NCI-H446 (cell line): ENCODE measurements at places on chromosomes 3 and 15.

DNA sequence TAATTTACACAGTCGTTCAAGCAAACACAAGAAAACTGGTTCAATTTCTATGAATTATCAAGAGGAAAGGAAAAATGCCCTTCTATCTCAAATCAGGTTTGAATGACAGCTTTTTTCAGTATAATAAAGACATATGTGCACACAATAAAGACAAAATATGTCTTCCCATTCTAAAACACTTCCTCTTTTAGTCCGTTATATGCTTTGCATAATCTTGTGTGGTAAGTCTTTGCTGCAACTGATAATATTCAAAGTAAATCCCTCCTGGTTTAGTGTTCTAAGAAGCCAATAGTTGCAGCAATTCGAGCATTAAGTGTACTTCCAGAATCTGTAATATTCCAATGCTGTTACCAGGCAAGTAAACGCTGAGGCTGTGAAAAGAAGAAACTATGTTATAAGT lies 43.7 kb upstream of the MAPKBP1 start:
- DNase-seq = no peak

- DNase-seq = no peak
Measured at GRCh38 chr3:105157067-105157765, 209.5 kb upstream of the ALCAM start.

DNA sequence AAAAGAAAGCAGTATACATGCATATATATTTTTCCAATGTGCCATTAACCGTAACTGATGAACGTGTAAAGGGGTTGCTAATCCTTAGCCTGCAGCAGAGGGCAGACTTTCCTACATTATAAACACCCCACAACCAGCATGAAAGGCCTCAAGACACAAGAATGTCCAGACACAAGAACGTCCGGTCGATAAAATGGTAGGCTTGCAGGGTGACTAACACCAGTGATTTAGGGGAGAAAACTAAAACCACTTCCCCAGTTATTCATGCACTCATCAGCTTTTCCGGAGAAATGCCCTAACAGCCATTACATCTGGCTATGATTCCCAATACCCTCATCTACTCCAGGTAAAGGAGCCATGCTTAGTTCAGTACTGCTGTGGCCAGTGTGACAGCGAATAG lies 57.4 kb downstream of the LRTM1 start:
- DNase-seq = peak; percentile 0

DNA sequence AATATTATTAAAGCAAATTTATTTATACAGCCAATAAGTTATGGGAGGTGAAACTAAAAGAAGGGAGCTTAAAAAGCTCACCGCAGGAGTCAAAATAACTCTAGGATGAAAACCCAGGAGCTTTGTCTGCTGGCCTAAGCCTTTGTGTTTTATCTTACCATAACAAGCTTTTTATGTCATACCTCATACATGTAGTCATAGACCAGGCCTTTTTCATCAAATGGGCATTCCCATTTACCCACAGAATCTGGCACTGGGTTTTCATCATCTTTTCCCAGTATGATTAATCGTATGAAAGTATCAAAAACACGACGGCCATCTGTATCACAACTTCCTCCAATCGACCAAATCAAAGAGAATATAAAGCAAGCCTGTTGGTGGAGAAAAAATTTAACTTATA lies 122.8 kb downstream of the DNAH12 start:
- no peak for DNase-seq

GRCh38 chr15:43531018-43531670 lies 13.7 kb downstream of the MAP1A start:
- DNase-seq = no peak

DNA sequence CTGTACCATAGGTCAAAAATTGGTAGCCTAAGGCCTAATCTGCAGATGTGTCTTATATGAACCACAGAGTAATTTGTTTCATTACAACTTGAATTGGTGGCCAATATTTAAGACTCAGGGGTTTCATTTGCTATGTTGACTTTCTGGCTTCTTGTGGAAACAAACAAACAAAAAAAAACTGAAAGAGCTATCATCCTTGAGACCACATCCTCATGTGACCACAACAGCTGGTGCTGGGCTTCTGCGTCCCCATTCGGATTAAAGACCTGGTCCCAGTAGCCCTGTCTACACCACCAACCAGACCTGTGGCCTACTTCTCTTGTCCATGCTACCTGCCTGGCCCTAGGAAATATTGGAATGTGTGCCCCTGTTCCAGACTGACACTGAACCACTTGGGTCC lies 61.7 kb downstream of the STRIT1 start:
- no peak for DNase-seq

- no peak for DNase-seq
Measured at GRCh38 chr15:65578904-65579728, 31.8 kb downstream of the INTS14 start.

DNA sequence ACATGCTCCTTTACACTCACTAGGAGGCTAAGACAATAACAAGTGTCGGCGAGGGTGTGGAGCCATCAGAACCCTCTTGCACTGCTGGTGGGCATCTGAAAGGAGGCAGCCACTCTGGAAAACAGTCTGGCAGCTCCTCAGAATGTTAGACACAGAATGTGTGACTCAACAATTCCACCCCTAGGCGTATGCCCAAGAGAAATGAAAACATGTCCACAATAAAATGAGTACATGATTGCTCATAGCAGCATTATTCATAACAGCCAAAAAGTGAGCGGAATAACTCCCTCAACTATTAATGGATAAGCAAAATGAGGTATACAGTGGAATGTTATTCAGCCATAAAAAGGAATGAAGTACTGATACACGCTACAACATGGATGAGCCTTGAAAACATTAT lies 57.8 kb downstream of the WNT7A start:
- no peak for DNase-seq

- DNase-seq = no peak
Measured at GRCh38 chr3:42595682-42596081, 4.8 kb upstream of the NKTR start.

DNA sequence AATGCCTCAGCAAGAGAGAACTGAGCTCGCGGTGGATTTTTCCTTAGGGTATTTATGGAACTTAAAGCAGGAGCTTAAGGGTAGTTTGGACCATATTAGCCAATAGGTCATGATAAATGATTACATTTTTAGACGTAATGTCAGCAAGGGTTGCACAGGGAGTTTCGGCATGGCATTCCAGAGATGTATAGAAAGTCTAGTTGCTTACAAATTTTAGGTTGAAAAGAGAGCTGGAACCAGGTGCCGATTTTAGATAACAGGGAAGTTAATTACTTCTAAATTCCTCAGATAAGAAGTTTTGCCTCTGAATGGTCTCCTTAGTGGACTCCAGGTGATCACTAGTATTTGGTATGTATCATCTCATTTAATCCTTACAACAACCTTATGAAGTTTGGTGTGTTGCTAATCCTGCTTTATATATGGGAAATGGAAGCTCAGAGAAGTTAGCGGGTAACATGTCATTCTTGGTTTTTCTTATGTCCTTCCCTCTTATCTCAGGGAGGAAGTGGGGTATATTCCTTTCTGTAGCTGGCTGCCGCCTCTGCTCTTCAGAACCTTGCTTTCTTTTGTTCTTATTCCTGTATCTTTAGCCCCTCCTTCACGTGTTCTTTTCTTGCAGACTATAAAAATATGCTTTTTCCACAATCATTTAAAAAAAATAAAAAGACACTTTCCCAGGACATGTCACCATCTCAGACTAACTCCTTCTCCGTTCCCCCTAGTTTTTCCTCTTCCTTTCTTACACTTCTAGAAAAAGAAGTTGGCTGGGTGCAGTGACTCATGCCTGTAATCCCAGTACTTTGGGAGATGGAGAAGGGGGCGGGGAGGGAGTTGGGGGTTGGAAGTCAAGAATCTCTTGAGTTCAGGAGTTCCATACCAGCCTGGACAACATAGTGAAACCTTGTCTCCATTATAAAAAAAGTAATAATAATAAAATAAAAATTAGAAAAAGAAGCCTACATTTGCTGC lies 25.7 kb downstream of the IQGAP1 start:
- DNase-seq = no peak

DNA sequence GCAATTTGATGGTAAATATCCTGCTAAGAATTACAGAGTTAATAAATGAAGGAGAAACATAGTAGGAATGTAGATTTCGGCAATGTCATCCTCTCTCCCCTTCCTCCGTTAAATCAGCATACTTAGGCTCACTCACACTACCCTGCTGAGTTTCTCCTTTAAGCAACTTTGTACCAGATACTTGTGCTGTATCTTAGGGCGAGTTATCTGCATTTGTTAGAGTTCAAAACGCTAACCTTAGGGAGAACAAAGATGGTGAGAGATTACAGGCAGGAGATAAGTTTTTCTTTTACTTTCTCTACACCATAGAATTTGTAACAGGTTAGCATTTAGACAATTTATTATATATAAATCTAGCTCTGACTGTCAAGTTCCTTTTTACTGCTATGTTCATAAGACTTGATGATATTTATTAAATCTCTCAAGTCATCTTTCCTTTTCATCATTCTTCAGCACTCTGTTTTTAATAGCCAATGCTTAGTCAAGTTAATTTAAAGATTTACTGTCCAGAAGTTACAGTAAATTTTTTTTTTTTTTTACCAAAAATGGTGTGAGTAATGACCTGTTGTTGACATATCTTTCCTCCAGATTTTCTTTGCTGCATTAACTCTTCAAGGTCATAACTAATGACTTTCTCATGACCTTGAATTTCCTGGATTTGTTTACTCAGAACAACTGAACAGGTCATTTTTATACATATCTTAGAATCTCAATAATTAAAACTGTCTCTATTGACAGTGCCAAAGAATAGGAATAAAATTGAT lies 22.2 kb downstream of the SUCNR1 start:
- no peak for DNase-seq

DNA sequence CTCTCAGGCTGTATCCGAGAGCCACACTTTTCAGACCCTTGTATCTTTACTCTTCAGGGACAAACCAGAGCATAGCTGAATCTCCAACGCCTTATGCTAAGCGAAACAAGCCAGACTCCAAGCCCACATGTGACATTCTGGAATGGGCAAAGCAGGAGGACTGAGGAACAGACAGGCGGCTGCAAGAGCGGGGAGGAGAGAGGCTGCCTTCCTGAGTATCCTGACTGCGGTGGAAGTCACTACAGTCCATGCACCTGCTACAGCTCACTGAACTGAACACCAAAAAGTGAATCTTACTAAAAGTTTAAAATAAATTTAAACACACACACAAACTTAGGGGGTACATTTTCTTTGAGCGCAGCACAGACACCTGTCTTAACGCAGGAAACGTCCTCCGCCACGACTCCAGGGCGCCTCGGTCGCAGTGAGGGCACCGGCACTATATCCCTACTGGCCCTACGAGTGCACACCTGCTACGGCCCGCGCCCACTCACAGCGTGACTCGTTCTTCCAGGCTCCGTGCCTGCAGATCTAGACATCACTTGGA lies 1.4 kb downstream of the CYFIP1 start:
- DNase-seq = no peak

DNA sequence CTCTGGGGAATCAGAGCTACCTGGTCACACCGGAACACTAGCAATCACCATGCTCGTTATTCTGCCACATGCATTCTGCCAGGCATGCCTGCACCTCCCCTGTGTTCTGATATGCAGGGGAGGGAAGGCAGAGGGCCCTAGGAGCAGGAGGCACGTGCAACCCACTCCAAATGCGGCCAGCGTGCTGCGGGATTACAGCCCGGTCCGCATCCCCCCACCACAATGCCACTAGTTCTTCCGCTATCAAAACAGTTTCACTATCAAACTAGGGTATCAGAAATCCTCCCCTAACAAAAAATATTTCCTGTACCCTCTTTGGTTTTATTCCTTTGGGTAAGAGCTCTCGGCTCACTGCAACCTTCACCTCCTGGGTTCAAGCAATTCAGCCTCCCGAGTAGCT lies 223.2 kb upstream of the IGF1R start:
- DNase-seq = no peak

- peak; percentile 41 for DNase-seq
Measured at GRCh38 chr3:174957551-174958001, 98.4 kb downstream of the NAALADL2 start.

DNA sequence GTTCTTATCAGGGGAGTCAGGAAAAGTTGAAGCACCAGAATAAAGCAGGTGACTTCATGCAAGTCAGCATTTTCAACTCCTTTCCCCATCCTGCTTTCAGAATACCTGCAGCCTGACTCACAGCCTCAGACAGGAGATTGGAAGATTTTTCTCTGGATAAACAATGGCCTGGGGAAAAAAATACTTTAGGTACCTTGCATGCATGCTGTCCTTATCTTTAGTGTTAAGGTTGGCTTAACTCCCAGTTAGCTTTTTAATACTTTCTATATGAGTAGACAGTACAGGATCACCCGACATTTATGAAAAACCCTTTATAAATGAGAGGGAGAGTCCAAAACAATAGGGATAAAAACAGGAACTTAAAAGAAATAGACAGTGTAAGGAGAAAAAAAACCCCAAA lies 53.6 kb downstream of the PAK2 start:
- DNase-seq = no peak

- no peak for DNase-seq
Measured at GRCh38 chr3:187985647-187986046, 168.3 kb upstream of the LPP start.

- DNase-seq = no peak
Measured at GRCh38 chr15:96285305-96285704, 45.2 kb upstream of the NR2F2 start.

GRCh38 chr3:108091498-108092250 lies 843 bp upstream of the CD47 start:
- no peak for DNase-seq

GRCh38 chr3:99012051-99012450 lies 110.6 kb upstream of the DCBLD2 start:
- DNase-seq = no peak

DNA sequence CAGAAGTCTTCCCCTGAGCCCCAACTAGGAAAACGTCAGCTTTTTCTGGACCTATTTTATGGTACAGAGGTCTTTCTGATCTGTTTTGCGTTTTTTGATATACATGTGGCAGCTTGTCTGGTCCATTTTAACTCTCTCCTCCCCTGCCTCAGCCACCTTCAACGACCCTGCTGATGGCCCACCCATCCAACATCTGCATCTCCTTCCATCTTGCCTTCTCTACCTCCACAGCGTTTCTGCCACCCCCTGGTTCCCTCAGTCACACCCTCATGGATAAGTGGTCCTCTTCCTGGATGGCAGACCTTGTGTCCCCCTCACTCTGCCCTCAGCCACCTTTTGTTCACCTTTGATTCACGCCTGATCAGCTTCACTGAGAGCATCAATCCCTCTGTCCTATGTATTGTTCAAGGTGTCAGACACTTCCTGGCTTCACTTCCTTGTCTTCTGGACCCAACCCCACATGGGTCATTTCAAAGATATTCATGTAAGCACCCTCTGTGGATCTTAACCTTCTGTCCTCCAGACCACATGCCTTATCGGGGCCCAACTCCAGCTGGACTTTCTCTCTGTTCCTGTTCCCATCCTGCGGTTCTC lies 13.5 kb downstream of the AHSG start:
- DNase-seq = no peak

GRCh38 chr3:45205126-45205525 lies 21.0 kb downstream of the TMEM158 start:
- DNase-seq = no peak

GRCh38 chr3:175620532-175620931 lies 761.4 kb downstream of the NAALADL2 start:
- DNase-seq = no peak

- DNase-seq = no peak
Measured at GRCh38 chr15:79644091-79644490, 212.0 kb downstream of the MINAR1 start.
